ENCODE measurements at places on chromosomes 5 and 9.

DNA sequence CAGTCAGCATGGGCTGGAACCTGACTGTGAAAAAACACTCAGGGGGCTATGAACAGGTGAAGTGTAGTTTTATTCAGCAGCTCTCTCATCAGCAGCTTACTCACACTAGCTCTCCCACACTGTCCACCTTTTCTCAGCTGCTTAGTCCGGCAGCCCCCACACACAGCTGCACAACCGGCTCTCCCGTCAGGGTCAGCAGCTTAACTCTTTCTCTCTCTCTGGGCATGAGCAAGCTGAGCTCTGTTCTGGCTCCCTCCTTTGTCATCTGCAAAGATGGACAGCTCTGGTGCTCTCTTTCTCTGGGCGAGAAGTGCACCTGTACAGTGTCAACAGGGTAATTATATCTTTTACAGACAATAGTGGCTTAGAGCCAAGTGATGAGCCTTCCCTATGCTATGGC lies 8.2 kb downstream of the DMAC1 start:
- DNase-seq = no peak

GRCh38 chr9:136141682-136142413 lies 23.2 kb upstream of the TMEM250 start:
- no peak for DNase-seq

- no peak for DNase-seq
These were observed 4.5 kb downstream of the ZNF608 start for GRCh38 chr5:124741711-124742496.

GRCh38 chr5:150746-151145 lies 40.5 kb upstream of the LRRC14B start:
- no peak for DNase-seq

- no peak for DNase-seq
These were observed 105.5 kb upstream of the SPATA31C2 start for GRCh38 chr9:88243736-88244135.

DNA sequence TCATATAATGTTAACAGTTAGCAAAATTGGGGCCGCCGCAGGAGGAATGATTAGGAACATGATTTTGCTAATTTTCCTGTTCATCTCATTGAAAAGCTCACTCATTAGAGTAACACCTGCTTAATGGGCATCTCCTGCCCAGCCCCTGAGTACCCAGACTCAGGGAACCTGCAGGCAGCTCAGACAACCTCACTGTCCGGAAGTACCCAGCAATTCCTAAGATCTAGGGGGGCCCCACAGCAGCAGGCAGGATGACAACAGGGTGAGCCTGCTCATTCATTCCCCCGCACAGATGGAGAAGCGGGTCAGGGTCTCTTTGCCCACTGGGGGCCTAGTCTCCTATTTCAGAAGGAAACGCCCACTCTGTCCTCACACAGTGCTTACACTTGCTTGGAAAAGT lies 12.6 kb downstream of the FAM78A start:
- no peak for DNase-seq

DNA sequence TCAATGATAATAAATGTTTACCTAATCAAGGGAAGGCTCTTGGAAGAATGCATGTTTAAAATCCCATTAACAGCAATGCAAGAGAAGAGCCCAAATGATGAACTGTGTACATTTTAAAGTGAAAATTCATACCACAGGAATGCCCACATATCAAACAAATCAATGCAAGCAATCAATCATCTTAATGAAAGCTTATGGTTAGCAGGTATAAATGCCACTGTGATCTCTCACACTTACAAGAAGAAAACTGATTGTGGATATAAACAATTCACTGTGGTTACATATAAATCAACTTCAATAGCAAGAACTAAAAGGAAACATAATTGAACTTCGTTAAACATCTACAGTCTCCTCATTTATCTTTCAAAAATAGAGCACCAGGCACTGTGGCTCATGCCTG lies 161.0 kb upstream of the RORB start:
- DNase-seq = no peak

- DNase-seq = no peak
These were observed 50.5 kb downstream of the HACD4 start for GRCh38 chr9:20980832-20981455.

DNA sequence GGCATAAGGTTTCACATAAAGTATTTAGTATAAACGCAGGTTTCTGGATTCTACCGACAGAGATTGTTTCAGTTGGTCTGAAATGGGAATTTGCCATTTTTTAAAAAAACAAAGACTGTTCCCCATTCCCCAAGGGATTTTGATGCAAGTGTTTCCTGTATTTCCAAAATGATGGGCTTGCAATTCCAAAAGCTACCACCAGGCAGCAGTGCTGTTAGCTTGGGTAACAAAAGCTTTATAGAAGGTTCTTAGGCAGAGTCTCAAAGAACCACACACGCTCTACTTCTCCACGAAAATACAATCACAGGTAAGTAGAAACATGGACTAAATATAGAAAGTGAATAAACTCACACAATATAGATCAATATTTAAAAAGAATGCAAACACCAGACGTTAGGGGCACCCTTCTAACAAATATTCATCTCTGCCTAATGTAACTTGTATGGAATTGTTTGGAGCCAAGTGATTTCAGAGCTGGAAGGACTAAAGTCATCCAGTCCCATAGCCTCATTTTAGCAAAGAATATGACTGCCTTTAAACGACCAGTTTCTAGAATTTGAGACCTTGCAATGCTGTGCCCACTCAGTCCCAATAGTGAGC lies 154.3 kb downstream of the SPOCK1 start:
- DNase-seq = no peak

DNA sequence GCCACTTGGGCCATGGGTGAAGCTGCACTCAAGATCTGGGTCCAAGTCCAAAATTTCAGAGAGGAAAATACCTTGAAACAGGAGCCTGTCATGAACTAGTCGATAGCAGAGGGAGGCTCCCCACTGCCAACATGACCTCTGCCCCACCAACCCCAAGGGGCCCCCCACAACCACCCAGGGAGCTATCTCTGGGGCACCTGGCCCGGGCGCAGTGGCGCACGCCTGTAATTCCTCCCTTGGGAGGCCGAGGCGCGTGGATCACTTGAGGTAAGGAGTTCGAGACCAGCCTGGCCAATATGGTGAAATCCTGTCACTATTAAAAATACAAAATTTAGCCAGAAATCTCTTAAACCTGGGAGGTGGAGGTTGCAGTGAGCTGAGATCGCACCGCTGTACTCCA lies 20.1 kb upstream of the HMCN2 start:
- no peak for DNase-seq

- DNase-seq = no peak
These were observed 251.7 kb downstream of the PIK3R1 start for GRCh38 chr5:68467208-68467607.

- DNase-seq = no peak
These were observed 37.4 kb downstream of the KIF2A start for GRCh38 chr5:62343428-62343827.

DNA sequence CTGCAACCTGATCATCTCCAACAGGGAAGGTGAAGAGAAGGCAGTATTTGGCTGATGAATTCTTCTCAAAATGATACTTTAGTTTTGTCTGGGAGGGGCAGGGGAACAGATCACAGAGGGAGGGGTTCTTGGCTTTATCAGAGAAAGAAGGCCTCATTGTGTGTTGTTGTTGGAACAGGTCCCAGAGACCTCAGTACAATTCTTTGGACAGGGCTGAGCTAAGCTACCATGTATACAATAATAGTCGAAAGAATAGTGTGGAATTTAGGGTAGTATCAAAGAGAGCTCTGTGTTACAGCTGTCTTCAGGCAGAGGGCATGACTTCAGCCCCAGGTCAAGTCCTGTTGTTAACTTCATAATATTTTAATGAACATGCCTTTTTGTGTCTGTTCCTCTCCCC lies 39.9 kb downstream of the ARHGAP26 start:
- DNase-seq = no peak

GRCh38 chr9:93673021-93673838 lies 96.8 kb downstream of the PHF2 start:
- DNase-seq = no peak

- DNase-seq = no peak
These were observed 615.0 kb downstream of the HINT1 start for GRCh38 chr5:130549884-130550561.

GRCh38 chr5:26487553-26487952 lies 550.8 kb downstream of the CDH9 start:
- DNase-seq = no peak

DNA sequence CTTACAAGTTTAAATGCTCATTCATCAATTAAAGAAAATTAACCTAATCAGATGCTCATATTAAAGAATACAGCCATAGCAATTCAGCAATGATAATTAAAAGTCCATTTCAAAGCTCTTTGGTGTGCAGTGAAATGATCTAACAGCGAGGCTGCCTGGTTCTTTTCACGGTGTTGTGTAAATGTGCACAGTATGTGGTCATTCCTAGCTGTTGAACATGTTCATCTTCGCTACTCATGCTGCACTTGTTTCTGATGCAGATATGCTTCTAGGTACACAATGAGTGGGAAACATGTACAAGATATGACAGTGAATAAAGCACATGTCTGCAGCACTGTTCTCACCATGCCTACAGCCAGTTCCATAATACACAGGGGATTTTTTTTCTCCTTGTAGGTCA lies 163.5 kb downstream of the NR2F1-AS1 start:
- no peak for DNase-seq

DNA sequence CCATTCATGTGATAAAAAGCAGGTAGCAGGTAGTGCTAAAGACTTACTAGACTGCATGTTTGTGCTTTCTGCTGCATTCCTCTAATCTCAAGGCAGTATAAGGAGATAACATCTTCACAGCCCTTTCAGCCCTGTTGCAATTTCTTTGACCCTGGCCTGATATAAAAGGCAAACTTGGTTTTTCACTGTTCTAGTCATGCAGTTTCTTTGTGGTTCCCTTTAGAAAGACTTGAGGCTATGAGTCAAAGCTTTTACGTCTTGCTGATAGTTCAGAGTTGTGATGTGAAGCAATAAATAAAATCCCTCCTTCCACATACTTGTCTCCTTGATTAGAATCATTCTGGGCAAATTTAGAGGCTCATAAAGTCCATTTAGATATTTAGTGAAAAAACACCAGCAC lies 88.6 kb upstream of the CDKN2B start:
- DNase-seq = no peak

- DNase-seq = no peak
These were observed 289.5 kb upstream of the IL12B start for GRCh38 chr5:159619826-159620225.

- no peak for DNase-seq
These were observed 35.6 kb upstream of the ANXA1 start for GRCh38 chr9:73116031-73116430.

- DNase-seq = no peak
These were observed 75.5 kb downstream of the UNC13B start for GRCh38 chr9:35237311-35237710.

DNA sequence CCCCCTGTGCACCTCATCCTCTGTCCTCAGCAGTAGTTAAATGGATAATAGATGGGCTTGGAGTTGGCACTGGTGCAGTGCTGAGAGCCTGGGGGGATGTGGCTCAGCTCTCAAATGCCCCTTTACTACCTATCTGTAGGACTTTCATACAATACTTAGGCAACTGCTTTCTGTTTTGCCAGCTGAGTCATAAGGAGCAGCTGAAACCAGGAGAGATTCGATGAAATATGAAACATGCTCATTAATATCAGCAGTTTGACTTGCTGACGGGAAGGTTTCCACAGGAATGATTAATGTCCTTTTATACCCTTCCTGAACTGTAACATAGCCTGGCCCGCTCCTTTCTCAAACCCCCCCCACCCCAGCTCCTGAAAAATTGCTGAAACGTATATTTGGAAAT lies 142.6 kb downstream of the SAXO1 start:
- DNase-seq = no peak

GRCh38 chr5:145293716-145294115 lies 541.4 kb downstream of the PRELID2 start:
- no peak for DNase-seq

DNA sequence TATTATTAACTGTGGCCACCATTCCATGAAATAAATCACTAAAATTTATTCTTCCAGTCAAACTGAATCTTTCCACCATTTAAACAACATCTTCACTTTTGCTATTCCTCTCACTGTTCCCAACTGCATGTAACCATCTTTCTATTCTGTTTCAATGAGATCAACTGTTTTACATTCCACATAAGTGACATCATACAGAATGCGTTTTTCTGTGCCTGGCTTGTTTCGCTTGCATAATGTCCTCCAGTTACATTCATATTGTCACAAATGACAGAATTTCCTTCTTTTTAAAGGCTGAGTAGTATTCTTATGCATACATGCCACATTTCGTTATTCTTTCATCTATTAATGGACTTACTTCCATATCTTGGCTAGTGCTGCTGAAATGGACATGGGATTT lies 738.2 kb downstream of the SEMA5A start:
- DNase-seq = no peak

DNA sequence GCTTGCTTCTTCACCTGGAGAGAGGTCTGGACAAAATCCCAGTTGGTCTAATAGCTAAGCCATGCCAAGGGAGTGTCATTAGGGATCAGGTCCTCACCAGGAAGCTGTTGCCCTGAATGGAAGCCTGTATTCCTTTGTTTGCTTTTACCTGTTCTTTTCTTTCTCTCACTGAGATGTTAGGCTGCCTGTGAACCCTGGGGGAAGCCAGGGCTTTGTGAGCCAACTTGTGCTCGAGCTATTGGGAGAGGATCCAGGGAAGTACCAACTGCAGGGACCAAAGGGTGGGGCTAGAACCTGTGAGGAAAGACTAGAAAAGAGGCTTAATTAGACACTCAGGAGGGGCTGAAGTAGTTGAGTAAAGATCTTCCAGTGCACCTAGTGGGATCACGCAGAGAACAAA lies 451.2 kb upstream of the TLE4 start:
- DNase-seq = no peak

DNA sequence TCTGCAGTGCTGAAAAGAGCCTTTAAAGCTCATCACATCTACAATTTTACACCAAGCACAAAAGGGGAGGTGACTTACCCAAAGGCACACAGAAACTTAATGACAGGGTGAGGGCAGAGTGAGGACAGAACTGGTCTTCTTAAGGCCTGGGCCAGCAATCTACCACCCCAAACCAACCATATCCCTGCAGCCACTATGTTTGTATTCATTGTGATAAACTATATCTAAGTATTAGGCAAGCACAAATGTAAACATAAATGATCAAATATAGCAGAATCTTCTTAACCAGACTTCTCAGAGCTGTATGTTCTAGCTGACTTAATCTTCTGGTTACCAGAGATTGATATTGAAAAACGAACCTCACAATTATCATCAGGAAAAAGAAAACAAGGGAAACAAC lies 47.9 kb upstream of the RNF38 start:
- DNase-seq = no peak

GRCh38 chr9:69428017-69428785 lies 103.2 kb downstream of the ENTREP1 start:
- DNase-seq = no peak

DNA sequence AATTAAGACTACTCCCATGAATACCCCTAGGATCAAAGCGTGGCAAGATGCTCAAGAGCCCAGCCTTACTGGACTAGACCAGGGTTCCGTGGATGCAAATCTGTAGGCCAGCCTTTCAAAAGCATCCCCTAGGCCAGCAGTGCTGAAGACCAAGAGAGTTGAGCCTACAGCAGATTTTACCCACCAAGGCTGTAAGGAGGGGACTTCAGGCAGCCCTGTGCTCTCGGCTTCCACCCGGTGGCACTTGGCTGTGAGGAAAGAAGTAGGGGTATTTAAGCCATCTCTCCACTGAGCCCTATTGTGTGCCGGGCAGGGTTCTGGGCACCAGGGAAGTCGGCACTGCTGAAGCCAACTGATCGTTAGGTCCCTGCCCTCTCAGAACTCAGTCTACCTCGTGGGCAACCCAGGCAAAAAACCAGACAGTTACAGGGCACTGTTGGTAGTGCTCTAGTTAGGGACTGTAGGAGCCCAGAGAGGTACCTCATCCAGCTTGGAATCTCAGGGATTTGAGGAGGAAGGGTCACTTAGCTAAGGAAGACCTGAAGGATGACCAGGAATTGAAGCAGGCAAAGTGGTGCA lies 25.5 kb downstream of the TCF7 start:
- no peak for DNase-seq
